Chondrocyte (in vitro differentiated cells): ENCODE measurements at places on chromosomes 6 and 20.

- peak; percentile 94 for DNase-seq
These were observed 112.1 kb downstream of the ASXL1 start for GRCh38 chr20:32470025-32470861.

DNA sequence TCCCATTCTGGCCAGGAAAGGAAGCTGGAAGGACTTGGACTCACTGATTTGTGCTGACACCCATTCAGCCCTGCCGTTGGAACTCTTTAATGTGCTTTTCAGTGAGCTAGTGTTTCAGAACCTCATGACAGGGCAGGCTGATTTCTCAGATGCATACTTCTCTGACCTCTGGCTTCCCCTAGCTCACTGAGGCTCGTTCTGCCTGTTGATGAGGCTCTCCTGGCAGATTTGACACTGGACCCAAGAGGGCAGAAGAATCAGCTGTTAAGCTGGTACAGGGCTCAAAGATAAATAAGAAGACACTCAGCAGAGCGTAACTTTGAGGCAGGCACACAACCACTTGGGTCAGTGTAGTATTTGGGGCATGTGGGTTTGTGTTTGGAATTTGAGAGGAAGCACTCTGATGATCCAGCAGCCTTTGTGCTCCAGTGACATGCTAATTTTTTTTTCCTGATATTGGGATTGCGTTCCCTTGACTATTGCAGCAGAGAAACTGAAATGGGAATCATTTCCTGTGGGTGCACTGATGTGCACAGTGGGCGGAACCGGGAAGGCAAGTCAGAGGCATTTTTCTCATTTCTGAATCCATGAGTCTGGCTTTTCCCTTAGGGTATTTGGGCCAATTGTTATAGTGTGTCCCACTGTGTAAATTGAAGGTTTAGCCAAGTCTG, 80.2 kb downstream of the CARMIL1 start:
- DNase-seq = no peak

GRCh38 chr6:127570739-127571389, 6.1 kb upstream of the C6orf58 start:
- no peak for DNase-seq

DNA sequence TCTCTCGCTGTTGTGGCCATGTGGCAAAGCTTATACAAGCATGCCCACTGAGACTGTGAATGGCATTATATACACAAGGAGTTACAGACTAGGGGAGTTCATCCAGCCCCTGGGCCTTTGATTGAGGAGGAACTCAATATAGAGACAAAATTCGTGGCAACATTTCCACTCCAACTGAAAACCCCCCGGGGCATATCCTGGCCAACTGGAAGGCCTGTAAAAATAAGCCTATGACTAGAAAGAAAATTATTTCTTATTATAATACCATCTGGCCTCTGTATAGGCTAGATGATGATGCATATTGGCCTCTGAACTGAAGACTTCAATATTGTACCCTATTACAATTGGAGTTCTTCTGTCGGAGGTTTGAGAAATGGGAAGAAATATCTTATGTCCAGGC, 175.5 kb upstream of the GJE1 start:
- DNase-seq = no peak

GRCh38 chr6:30689985-30690384, 799 bp downstream of the NRM start:
- DNase-seq = peak; percentile 59

- DNase-seq = no peak
These were observed 2.9 kb downstream of the ATXN1 start for GRCh38 chr6:16758163-16758975.

DNA sequence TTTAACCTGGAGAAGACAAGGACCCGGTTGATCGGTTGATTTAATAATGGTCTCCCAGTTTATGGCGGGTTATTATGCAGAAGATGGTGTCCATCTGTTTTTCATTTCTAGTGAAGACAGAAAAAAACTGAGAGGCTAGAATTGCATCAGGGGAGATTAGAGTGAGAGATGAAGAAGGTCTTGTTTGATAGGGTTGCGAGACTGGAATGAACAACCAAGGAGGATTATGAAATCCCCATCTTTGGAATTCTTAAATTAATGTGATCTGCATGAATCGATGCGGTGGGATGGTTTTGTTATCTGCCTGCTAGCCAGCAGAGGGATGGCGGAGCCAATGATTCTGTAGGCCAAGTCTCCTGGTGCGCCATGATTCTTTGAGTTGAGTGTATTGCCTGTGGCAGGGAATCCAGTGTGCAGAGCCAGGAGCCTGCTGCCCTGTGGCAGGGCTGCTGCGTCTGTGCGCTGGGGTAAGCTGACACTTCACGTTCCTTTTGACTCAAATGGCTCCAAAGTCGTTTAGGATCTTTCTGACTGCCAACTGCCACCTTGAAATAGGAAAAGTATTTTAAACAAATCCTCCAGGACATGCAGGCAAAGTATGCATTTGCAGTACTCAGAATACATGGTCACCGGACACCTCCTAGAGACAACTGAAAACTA, 200.1 kb downstream of the CLIC5 start:
- DNase-seq = no peak

DNA sequence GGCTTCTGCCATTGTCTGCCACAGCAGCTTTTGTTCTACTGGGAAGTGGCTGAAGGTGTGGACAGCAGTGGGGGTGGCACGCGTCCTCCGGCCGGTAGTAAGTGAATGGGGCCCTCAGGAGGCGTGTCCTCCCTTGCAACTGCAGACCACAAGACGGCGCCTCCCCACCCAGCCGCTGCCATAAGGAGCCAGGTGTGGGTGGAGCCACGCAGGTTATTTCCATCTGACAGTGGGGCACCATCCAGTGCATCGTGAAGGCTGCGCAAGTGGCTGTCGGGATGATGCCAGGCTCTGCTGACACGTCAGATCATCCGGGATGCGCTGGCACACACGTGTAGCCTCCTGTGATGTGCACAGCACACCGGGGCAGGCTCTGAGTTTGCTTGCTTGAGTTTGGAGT, 379.7 kb downstream of the CDH4 start:
- peak; percentile 83 for DNase-seq

- no peak for DNase-seq
These were observed 5.2 kb downstream of the BICRAL start for GRCh38 chr6:42787063-42787472.

DNA sequence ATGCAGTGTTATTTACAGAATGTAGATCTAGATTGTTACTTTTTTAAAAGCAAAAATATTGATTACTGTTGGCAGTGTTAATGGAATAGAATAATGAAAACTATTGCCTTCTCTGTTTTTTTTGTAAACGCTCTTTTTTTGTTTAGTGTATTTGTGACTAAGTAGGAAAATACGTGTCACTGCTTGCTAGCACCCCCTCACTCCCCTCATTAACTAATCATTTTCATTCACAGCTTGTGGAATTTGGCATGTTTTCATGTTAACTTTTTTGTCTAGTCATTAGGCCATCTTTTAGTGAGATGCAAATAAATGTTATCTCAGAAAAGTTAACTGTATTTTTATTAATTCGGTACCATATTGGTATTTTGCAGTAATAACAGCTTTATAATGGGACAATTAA, 29.8 kb downstream of the ADGRG6 start:
- no peak for DNase-seq

DNA sequence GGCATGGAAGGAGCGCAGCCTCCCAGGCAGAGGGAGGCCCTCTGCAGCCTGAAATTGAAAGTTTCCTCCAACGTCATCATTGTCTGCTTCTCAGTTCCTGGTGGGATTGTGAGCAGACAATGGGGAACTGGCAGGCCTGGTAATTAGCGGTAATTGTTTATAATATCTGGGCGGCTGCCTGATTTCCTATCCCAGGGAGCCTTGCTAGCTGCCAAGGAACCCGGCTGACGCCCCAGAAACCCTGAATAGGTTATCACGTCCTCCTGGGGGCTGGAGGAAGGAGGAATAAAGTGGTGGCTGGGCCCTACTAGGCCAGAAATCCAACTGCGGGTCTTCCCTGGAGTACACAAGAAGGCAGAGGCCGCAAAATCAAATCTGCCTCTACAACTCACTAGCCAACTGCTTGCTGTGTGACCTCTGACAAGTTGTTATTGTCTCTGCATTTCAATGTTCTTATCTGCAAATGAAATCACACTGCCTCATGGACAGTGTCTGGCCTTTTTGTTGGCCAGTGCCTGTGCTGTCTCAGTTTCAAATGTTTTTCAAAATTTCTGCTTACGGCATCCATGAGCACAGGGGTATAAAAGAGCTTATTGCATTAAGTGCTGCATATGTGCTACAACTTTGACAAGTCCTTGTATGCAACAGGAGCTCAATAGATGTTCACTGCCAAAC, 16.9 kb downstream of the KCNK15 start:
- no peak for DNase-seq

DNA sequence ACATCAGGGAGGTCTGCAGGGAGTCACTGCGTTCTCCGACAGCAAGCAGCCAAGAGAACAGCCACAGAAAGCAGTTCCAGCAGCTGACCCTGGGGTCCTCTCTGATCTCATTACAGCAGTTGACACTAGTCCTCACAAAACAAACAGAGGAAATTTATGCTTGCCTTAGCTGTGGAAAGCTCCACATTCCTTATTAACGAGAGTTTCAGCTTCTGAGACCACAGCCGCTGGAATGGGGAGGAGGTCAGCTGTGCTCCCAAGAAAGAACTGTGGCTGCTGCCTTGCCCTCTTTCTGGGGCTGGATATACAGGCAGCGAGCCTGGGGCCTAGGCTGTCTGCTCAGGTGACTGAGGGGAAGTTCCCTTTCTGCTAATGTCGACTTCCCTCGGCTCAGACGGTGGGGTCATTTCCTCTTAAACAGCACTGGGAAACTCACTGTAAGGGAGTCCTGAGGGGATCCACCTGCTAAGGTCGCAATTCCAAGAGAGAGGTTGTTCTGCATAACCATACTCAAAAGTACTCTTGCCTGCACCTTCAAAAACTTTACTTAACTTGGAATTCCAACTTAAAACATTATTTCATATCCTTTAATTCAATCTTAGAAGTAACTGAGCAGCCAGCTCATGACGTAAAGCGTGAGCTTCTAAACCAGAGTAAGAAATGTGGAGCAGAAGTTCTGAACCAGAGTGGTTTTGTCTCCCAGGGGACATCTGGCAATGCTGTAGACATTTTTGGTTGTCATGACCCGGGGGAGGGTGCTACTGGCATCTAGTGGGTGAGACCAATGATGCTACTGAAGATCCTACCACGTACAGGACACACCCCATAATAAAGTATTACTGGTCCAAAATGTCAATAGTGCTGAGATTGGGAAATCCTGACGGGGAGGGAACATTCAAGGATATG, 80.3 kb downstream of the BACH2 start:
- DNase-seq = no peak

GRCh38 chr20:31644701-31645100, 7.0 kb downstream of the COX4I2 start:
- no peak for DNase-seq

DNA sequence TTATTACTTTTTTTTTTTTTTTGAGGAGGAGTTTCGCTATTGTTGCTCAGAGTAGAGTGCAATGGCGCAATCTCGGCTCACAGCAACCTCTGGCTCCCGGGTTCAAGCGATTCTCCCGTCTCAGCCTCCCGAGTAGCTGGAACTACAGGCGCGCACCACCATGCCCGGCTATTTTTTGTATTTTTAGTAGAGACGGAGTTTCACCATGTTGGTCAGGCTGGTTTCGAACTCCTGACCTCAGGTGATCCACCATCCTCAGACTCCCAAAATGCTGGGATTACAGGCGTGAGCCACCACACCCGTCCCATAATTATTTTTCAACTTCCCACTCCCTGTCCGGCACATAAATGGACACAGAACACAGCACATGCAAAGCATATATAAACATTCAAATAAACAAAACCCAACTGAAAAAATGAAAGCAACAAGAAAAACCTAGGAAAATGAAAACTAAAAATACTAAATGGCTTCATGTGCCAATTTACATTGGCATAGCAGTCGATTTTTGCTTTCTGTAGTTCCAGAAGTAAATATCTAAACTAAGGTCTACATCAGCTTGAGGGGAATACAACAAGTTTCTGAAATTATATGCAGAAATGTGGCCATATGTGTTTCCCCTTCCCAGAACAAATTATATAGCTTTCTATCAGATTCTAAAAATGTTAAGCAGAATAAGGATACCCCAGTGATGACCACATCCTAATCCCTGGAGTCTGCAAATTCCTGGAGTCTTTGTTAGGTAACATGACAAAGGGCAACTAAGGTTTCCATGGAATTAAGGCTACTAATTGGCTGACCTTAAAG, 113.9 kb downstream of the HFE start:
- no peak for DNase-seq

DNA sequence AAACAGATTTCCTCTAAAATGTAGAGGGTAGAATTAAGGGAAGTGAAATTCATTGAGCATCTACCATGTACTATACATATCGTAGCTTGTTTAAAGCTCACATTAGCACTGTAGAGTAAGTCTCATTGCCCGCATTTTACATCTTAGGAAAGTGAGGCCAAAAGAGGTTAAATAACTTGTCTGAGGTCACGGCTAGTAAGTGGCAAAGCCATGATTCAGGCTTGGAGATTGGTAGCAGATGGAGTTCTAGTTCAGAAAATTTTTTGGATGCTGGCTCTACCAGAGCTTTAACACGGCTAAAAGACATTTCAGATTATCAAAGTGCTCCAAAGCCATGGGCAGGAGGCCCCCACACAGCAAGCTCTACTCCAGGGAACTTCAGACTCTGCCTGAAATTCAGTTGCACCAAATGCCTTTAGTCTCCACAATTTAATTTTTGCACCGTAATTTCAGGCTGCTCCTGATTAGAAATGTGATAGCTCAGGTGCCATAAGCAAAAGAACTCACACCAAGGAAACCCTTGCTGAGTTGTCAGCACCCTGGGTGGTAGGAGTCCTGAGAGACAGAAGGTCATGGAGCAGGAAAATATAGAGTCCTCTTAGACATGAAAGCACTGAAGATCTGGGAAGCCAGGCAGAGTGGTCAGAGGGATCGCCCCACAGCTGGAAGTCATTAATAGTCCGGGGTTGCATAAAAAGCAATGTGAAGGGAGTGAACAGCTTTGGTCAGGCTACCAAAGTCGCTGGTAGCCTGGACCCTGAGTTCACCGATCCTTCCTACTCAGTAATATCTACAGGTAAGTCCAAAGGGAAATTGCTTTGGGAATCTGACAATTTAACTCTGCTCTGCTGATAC, 55.2 kb upstream of the ASIP start:
- DNase-seq = no peak

DNA sequence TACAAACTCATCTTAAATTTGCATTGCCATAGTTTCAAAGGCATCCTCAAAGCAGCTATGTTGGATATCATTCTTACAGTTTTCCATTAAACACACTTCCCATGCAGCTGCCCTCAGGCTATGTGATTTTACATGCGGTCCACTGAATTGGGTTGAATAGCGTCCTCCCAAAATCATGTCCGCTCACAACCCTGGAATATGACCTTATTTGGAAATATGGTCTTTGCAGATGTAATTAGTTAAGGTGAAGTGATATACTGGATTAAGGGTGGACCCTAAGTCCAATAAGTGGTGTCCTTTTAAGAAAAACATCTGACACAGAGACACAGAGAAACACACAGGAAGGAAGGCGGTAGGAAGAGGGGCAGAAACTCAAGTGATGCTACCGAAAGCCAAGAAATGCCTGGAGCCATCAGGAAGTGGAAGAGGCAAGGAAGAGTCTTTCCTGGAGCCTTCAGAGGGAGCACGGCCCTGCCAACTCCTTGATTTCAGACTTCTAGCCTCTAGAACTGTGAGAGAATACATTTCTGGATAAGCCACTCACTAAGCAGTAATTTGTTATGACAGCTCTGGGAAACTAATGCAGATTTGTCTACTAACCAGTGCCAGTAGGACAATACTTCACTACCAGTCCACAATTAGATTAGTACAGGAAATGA, 42.7 kb upstream of the NHSL1 start:
- no peak for DNase-seq

- no peak for DNase-seq
These were observed 41.3 kb upstream of the SSTR4 start for GRCh38 chr20:22993823-22994222.

- no peak for DNase-seq
These were observed 649.7 kb upstream of the GJE1 start for GRCh38 chr6:141482796-141483597.
